Cardiac muscle cell (in vitro differentiated cells and primary cell): ENCODE measurements at places on chromosomes 12 and 14.

DNA sequence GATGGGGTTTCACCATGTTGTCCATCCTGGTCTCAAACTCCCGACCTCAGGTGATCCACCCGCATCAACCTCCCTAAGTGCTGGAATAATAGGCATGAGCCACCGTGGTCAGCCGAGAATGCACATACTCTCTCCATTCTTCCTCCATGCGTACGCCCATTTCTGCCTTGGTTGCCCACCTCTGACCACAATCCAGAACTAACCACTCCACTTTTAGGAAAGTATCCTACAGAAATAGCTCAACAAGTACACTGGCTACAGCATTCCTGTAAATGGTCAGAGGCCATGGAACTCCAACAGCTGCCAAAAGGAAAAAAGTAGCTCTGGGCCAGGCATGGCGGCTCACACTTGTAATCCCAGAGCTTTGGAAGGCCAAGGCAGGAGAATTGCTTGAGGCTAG, 60.7 kb downstream of the IRF2BPL start:
- no peak for DNase-seq

DNA sequence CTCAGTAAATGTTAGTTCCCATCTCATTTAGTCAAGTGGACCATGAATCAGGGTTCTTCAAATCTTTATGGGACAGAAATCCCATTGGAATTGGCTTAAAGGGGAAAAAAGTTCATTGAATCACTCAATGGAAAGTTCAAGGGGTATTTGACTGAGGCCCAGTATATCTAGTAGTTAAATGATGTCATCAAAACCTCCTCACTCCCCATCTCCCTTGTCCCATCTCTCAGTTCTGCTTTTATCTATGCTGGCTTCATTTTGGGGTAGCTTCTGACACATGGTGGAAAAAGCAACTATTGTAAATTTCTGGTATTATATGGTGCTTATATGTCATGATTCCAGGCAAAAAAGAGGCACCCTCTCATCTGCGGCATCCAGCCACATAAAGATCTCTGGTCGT, 51.9 kb downstream of the DAAM1 start:
- no peak for DNase-seq

DNA sequence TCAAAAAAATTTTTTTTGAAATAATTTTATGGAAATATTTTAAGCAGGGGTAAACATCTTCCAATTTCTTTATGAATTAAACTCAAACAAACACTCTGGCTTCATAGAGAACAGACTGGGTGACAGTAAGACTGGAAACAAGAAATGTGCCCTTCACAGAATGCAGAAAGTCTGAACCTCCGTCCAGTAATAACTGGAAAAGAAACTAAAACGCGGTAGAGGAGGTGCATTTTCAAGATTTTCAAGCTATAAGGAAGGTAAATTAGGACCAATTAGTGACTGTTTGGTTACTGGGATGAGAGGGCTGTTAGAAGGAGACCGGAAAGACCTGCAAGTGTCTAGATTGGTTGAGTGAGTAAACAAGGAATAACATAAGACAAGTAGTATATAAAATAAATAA, 245.7 kb downstream of the CEP128 start:
- DNase-seq: no peak

- no peak for DNase-seq
These were observed 71.9 kb downstream of the ATP2B1 start for GRCh38 chr12:89636776-89637160.

GRCh38 chr12:7242176-7243101, 53.0 kb downstream of the PEX5 start:
- no peak for DNase-seq

GRCh38 chr12:22105542-22105941, 59.5 kb downstream of the CMAS start:
- DNase-seq: no peak

DNA sequence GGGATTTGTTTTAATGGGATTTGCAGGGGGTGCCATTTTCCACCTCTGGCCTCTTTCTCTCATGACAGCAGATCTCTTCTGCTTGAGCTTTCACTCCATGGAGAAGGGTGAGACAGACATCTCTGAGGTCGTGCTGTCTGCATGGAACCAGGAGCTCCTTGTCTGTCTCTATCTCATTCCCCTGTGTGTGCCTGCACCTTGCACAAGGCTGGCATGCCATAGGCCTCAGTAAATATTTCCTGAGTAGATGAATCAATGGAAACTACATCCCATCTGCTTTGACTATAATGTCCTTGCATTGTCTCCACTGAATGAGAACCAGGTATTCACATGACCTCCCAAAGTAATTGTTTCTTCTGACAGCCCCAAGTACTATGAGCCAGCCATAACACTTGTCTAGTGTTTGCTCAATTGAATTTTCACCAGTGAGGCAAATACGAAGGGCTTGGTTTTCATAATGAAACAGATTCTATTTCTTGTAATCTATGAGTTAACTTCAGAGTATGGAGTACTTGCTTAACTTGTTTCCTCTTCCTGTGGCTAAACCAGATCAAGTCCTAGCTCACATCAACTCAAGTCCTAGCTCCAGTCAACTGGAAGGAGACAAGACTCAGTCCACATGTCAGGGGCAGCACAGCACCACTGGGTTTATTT, 32.3 kb downstream of the KCNK13 start:
- DNase-seq: peak; percentile 74

DNA sequence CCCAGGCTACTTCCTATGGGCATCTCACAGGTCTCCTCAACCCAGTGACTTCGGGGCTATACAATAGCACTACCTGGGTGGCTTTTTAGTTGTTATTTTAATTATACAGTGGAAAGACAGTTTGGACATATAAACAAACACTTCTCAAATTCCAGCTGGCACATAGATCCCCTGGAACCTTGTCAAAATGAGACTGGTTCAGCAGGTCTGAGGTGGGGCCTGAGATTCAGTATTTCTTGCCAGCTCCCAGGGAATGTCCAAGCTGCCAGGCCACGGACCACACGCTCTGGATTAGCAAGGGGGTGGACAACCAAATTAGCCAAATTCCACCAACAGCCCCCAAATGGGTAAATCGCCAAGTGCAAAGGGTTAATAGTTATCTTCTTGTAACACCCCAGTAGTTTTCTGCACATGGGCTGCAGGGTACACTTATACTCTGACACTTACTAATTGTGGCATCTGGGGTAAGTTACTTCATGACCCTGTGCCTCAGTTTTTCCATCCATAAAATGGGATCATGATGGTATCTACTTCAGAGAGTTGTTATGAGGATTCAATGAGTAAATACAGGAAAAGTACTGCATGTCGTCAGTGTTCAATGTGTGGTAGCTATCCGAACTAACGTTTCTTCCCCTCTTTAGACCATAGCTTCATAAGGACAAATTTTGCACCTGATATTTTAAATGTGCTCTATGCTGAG, 789.4 kb upstream of the TBX3 start:
- DNase-seq: no peak

GRCh38 chr14:48616931-48617330, 941.5 kb upstream of the MDGA2 start:
- no peak for DNase-seq

- no peak for DNase-seq
These were observed 5.1 kb upstream of the NUMB start for GRCh38 chr14:73463411-73463810.

DNA sequence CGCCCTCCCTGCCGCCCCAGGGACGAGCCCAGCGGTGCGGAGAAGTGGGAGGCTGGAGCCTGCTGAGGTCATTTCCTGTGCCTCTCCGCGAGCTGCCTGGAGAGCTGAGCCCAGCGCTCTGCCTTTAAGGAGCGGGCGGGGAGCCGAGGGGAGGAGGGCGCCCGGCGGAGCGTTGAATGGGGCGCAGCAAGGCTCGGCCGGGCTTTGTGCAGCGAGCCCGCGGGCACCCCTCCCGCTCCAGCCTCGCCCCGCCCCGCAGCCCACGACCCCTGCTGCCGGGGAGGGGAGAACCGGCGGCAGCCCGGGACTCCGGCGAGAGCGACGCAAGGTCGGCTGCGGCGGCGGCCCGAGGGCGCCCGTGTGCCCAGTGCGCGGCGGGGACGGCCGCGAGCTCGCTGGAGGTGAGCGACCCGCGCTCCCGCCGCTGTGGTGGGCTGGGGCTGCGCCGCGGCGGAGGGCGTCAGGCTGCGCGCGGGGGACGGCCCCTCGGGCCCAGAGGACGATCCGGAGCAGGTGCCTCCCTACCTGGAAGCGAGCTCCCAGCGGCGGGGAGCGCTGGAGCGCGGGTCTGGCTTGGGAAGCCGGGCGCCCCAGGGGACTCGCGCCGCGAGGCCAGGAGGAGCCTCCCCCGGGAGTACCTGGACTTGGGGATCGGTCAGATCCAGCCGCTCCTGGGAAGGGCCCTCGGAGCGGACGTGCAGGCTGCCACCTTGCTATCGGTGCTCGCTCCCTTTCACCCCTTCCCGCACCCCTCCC, at the start of gene PLEKHH1:
PLEKHH1 (plus strand) TSS at position 293 of the 756 bp plus-strand sequence. CDS start 8,578 bp downstream, outside the sequence.
- DNase-seq: peak; percentile 87

DNA sequence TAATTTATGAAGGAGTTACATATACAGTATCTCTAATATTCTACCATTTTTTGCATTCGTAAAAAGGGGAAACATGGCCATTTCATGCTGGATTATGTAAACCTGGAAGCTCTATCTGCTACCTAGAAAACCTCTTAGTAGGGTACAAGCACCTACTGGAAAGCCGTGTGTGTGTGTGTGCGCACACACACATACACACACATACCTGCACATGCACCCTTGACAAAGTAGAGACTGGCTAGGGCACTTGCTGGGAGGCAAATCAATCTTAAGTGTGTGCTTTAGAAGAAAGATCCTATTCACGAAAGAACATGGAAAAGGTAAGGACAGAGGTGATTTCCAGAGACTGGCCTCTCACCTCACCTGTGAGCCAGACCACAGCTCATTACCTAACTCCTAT, 190.8 kb downstream of the SLC5A8 start:
- no peak for DNase-seq

- no peak for DNase-seq
These were observed 61.1 kb downstream of the WDR20 start for GRCh38 chr14:102200690-102201352.

- DNase-seq: no peak
These were observed 107.3 kb upstream of the PTPRR start for GRCh38 chr12:71027856-71028255.

GRCh38 chr12:9911708-9912107, 20.5 kb downstream of the CLEC2A start:
- no peak for DNase-seq

DNA sequence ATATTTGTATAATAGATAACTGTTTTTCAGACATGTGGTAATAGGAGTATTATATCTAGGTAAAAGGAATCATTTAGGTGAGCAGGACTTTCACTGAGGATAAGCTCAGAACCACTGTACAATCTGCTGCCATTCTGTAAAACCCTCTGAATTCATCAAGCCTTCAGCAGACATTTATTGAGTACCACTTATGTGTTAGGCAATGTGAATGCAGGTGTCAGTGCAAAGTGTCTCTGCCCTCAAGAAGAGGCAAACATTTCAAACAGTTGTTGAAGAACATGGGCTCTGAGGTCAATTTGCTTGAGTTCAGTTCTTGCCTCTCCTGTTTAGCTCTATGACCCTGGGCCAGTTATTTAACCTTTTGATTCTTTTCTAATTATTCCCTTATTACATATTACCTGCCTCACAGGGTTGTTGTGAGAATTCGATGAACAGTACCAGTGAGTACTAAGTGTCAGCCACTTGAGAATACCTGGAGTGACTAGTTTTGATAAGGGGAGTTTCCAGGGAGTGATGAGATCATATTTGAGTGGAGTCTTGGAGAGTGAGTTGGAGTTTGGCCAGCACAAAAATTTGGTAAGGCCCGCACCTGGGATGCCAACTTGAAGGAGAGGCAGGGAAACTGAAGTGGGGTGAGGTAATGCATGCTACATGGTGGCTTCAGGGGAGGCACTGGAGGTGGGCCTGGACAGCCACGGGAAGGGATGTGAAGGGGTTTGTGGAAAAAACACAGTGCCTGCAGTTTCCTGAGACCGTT, 33.7 kb downstream of the RASSF8 start:
- DNase-seq: no peak

GRCh38 chr14:67520482-67520881, 12.6 kb upstream of the PLEKHH1 start:
- no peak for DNase-seq

- DNase-seq: peak; percentile 27
These were observed 20.1 kb upstream of the DACT1 start for GRCh38 chr14:58617619-58618018.

GRCh38 chr12:31834150-31834549, 105.3 kb upstream of the AMN1 start:
- DNase-seq: no peak

DNA sequence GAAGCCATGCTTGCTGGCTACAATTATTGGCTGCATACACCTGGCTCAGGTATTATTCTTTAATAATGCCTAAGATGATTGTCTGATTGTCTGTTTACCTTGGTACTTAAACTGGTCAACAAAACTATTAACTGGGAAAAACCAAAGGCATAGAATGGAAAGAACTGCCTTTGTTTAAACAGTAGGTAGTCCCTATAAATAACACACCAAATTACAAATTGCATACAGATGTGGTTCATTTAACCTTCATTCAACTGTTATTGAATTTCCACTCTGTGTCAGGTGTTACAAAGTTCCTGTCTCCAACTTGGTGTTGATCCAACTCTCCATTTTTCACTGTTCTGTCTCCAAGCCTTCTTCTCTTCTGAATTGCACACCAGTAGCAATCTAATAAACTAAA, 79.8 kb upstream of the FSCB start:
- DNase-seq: no peak

- DNase-seq: no peak
These were observed 35.1 kb downstream of the SCN8A start for GRCh38 chr12:51626115-51626514.

DNA sequence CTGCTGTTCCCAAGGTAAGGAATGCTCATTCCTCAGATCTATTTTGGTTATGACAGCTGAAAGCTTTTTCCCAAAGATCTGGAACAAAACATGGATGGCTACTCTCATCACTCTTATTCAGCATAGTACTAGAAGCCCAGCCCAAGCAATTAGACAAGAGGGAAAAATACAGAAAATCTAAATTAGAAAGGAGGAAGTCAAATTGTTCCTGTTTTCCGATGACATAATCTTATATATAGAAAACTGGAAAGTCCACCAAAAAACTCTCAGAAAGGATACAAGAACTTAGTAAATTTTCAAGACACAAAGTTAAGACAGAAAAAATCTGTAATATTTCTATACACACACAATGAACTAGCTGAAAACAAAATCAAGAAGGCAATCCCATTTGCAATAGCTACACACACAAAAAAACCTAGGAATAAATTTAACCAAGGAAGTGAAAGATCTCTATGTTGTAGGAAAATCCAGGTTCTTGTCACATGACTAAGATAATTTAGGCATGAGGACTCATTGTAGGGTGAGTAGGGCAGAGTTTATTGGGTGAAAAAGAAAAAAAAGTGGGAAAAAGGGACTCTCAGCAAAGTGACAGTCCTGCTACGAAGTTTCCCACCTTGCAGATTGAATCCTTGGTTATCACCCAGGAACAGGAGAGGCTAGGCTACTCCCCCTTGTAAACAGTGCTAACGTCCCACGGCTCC, 28.6 kb upstream of the KLRB1 start:
- DNase-seq: no peak

- no peak for DNase-seq
These were observed 272 bp downstream of the TBX3 start for GRCh38 chr12:114683709-114684097.

GRCh38 chr12:124734224-124734788, 129.4 kb downstream of the SCARB1 start:
- DNase-seq: peak; percentile 74
